ENCODE measurements at places on chromosomes 12 and 14.
A peak's percentile ranks its signal among the peaks of the same experiment; 100 is the strongest.

DNA sequence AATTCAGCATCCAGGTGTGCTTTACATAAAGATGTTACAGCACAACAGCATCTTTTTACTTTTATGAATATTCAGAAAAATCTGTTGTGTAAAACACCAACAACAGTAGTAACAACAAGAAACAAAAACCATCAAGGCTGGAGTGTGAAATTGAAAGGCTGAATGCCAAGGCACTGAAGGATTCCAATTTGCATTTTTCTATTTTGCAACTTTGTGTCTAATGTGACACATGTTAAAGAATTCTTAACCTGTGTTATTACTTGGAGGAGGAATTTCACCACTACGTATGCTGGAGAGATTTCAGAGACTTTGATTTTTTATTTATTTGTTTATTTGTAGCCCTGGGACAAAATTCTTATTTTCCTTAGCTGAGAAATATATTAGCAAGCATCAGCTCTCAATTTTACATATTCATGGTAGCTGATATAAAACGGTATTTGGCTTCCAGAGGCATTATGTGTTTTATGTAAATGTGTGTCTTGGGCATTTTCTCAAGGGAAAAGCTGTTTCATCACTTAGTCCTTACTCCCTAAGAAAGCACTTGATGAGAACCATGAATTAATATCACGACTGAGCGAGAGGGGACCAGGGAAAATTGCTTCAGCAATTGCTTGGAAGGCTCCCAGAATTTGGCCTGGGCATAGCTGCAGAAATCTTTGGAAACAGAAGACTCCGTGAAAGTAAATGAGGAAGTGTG is 475.4 kb downstream of the TMEM132D start:
- H3K27me3 ChIP-seq, result no peaks in the 10 kb centered on the region
- no peak overlapping the region for H3K4me3 ChIP-seq
- no peak for DNase-seq
- H3K36me3 ChIP-seq, result no peaks in the 10 kb centered on the region
- no peaks in the 10 kb centered on the region for H3K4me1 ChIP-seq
- no peak overlapping the region for H3K27ac ChIP-seq

DNA sequence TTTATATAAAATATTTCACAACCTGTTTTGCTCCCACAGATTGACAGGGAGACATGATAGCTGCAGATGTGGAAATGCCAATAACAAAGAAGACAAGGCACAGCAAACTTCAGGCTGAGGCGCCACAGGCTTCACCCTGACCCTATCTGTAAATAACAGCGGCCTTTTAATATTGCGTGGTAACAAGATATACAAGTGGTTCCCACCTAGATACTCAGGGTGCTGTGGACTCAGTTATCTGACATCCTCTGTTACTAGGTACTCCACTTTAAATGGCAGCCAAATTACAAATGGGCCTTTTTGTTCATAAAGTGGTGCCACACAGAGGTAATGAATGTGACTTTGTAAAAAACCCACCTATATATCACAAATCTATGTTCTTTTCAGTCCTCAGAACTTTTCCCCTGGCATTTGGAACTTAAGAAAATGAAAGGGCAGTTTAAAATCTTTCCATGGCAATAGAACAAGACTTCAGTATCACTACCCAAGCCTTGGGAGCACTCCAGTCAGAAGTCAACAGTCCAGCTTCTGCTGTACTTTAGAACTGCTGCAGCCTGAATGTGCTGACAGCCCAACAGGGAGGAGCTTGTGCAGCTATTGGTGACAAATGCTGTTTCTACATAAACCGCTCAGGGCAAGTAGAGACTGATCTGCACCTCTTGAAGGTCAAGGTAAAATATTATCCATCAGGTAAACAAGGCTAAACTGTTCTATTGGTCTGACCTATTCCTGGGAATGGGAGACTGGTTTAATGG is 86.2 kb upstream of the DCD start:
- no peak overlapping the region for H3K4me3 ChIP-seq
- no peak for DNase-seq
- no peaks in the 10 kb centered on the region for H3K4me1 ChIP-seq
- no peak overlapping the region for H3K27ac ChIP-seq
- no peaks in the 10 kb centered on the region for H3K36me3 ChIP-seq

GRCh38 chr14:96627811-96628775 is 125.9 kb downstream of the PAPOLA start:
- H3K4me3 ChIP-seq, result no peak overlapping the region
- H3K36me3 ChIP-seq, result no peaks in the 10 kb centered on the region

GRCh38 chr14:103057028-103057371 is 349 bp downstream of the CDC42BPB start:
- no peaks in the 10 kb centered on the region for H3K36me3 ChIP-seq
- H3K27ac ChIP-seq, result peak overlapping the region; percentile 15
- DNase-seq, result no peak
- H3K27me3 ChIP-seq, result no peaks in the 10 kb centered on the region
- peak overlapping the region; percentile 67 for H3K4me3 ChIP-seq
- no peaks in the 10 kb centered on the region for H3K4me1 ChIP-seq

DNA sequence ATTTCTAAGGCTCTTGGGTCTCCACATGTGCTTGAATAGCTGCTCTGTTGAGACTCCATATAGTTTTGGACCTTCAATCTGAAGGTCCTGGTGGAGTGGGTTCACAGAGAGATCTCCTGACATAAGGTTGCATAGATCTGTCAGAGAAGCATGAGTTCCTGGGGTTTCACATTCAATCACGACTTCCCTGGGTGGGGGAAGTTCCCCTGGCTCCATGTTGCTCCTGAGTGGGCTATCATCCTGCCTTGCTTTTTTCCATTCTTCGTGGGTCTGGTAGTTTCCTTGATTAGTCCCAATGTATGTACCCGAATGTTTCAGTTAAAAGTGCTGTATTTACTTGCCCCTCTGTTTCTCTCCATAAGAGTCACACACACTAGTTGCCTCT is 181.8 kb downstream of the RASSF9 start:
- H3K36me3 ChIP-seq, result no peaks in the 10 kb centered on the region
- H3K27ac ChIP-seq, result no peak overlapping the region
- H3K4me3 ChIP-seq, result no peak overlapping the region
- H3K27me3 ChIP-seq, result no peaks in the 10 kb centered on the region

- no peaks in the 10 kb centered on the region for H3K4me1 ChIP-seq
- H3K4me3 ChIP-seq, result no peak overlapping the region
- H3K36me3 ChIP-seq, result no peaks in the 10 kb centered on the region
- no peak overlapping the region for H3K27ac ChIP-seq
Observed at GRCh38 chr12:38488866-38489265, 172.3 kb downstream of the ALG10B start.

DNA sequence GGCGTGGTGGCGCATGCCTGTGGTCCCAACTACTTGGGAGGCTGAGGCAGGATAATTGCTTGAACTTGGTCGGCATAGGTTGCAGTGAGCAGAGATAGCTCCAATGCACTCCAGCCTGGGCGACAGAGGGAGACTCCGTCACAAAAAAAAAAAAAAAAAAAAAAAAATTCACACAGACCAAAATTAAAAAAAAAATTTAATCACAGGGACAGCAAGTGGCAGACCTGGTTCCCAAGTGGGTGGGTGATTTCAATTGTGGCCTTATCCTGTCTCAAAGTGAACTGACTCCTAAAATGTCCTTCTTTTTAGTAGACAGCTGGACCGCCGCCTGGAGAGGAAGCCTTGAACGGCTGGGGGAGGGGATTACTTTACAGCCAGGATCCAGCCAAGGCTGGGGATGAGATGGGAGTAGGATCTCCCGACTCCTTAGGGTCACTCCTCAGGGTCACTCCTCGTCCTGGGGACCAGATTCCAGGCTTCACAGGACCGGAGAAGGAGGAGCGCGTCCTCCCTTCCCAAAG is 1.5 kb upstream of the KCNH3 start:
- no peaks in the 10 kb centered on the region for H3K4me1 ChIP-seq
- no peak overlapping the region for H3K27ac ChIP-seq
- H3K27me3 ChIP-seq, result no peaks in the 10 kb centered on the region
- peak; percentile 64 for DNase-seq
- no peaks in the 10 kb centered on the region for H3K36me3 ChIP-seq
- H3K4me3 ChIP-seq, result no peak overlapping the region

DNA sequence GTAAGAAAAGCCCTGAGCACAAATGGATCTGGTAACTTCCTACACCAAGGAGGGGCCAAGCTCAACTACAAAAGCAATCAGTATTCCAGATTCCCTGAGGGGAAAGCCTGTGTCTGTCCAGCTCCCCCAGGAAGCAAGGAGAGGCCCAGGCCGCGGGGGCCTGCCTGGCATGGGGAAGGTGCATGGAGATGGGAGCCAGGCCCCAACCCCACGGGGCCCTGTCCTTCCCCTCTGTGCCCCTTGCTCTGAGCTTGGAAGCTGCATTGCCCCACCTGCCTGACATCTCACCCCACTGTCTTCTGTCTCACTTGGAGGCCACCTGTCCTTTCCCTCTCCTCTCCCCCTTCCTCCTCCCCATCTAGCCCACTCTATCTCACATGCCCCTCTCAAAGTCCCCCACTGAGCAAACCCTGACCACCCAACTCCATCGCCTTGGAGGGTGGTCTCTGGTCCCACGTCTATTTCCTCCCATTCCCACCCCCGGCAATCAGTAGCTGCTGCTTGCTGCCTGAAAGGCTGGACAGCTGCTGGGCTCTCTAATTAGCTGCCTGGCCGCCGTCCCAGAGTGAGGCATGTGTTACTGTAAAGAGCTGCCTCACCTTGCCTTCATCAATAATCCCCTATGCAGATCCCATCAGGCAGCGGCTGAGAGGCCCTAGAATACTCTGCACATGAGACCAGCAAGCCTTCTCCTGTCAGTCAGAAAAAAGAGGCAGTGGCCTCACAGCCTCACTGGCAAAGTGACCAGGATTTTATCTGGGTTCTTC is 3.4 kb upstream of the TMEM229B start:
- no peaks in the 10 kb centered on the region for H3K4me1 ChIP-seq
- H3K27me3 ChIP-seq, result no peaks in the 10 kb centered on the region
- H3K36me3 ChIP-seq, result no peaks in the 10 kb centered on the region
- H3K4me3 ChIP-seq, result no peak overlapping the region

- H3K4me1 ChIP-seq, result no peaks in the 10 kb centered on the region
- H3K27ac ChIP-seq, result no peak overlapping the region
- no peaks in the 10 kb centered on the region for H3K27me3 ChIP-seq
- DNase-seq, result no peak
- no peak overlapping the region for H3K4me3 ChIP-seq
Observed at GRCh38 chr14:102993523-102993922, 63.8 kb downstream of the CDC42BPB start.

GRCh38 chr14:68417009-68417650 is 375.7 kb downstream of the ZFP36L1 start:
- no peaks in the 10 kb centered on the region for H3K36me3 ChIP-seq
- H3K27me3 ChIP-seq, result no peaks in the 10 kb centered on the region
- DNase-seq, result no peak
- H3K4me3 ChIP-seq, result no peak overlapping the region

- no peak overlapping the region for H3K4me3 ChIP-seq
- no peaks in the 10 kb centered on the region for H3K27me3 ChIP-seq
- DNase-seq, result no peak
- no peaks in the 10 kb centered on the region for H3K36me3 ChIP-seq
Observed at GRCh38 chr12:87967871-87968270, 61.3 kb downstream of the C12orf50 start.

Data from aorta (tissue), 5 donors.